ENCODE measurements at places on chromosomes 11 and 22. TPM values are rescaled to one million over a fixed set of nuclear protein-coding genes. Genes with fewer than 3 reads are reported as not detected.

The EFEMP2 gene
- total RNA-seq, result 86.5 TPM

DNA sequence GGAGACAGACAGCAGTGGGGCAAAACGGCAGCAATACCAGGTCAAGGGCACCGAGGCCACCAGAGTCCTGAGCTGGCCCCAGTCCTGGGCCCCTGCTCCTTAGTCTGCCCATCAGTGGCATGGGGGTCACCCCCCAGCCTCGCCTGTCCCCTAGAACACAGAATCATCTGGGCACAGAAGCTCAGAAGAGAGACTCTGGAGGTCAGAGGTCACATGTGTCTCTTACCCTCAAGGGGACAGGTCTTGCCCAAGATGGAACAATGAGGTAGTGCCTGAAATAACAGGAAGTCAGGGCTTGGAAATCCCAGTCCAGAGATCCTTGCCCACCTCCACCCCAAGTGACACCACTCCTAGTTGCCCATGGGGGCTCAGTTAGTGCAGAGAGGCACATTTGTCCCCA lies 20.6 kb downstream of the PDE2A start:
- DNase-seq, result no peak

- peak; percentile 67 for DNase-seq
Measured at GRCh38 chr11:64742889-64743590, 902 bp downstream of the RASGRP2 start.

DNA sequence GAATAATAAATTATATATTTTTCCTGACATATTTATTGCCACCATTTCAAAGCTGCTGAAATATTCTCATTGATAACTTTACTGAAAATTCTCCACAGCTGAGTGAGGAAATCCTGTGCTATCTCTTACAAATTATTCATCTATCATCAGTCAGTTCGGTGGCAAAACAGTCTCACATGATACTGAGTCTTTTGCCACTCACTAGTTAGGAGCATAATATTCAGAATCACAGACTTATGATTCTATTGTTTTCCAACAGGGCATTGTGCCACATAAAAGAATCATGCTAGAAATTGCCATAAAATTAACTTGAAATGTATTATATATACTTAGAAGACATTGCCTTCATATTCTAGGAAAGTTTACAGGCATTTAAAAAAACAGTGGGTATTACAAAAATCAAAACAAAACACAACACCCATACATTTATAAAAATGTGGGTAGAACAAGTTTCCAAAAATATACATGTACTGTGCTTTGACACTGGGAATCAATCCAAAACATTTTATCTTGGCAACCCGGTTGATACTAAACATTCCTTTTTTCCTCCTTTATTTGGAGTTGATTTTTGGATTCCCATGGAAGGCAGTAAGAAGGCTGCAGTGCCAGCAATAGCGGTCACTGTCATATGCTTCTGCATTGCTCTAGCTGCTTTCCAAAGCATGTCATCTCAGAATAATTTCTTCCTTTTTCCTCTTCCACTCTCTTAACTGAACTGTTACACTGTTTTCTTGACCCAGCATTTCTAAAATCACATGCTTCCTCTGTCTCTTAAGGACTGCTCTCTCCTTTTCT lies 42.5 kb downstream of the ATG16L2 start:
- no peak for DNase-seq

DNA sequence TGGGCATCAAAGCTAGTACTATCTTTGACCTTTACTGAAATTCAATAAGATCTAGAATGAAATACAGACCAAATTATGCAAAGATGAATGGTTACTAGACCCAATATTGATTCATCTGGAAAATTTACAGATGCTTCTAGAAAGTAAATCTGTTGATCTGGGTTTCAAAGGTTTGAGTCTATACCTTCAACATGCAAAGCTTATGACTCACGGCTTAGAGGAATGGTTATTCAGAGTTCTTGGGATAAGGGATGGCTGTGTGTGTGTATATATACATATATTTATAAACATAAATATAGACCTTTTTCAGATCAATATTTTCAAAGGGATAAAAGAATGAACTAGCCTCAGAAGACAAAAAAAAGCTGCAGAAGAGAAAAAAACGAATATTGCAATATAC lies 1.3 kb downstream of the SPTY2D1 start:
- no peak for DNase-seq

DNA sequence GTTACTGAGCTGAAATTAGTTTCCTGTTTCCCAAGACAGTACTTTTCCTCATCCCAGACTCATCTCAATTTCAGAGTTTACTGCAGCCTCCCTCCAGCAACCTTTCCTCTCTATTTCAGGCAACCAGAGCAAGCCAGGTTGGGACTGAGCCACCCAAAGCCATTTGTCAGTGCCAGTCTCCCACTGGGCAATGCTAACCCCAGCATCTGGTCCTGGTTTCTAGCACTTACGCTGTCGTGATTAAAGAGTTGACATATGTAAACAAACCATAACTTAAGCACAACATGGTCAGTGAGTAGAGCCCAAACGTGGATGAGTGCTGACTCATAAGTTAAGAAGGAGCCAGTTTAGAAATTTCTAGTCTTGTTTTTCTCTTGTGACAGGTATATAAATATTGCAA lies 119.6 kb upstream of the BLID start:
- DNase-seq, result peak; percentile 37

DNA sequence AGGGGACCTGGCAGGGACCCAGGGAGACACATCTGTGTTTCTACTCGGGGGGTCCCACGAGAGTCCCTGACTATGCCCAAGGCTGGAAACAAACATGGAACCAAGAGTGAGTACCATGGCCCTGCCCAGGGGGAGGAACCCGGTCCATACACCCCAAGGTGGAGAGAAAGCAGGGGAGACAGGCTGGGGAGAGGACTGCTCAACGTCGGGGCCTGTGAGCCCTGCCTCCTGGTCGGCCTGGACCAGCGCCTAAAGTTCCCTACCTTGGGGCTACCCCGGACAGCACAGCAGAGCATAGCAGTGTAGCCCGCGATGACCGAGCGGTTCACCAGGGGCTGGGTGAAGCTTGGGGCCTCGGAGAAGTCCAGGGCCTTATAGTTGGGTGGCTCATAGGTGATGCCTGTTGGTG lies 20.2 kb downstream of the MYBPC3 start:
- no peak for DNase-seq

The UPK3A gene
- total RNA-seq, result 0.40 TPM

DNA sequence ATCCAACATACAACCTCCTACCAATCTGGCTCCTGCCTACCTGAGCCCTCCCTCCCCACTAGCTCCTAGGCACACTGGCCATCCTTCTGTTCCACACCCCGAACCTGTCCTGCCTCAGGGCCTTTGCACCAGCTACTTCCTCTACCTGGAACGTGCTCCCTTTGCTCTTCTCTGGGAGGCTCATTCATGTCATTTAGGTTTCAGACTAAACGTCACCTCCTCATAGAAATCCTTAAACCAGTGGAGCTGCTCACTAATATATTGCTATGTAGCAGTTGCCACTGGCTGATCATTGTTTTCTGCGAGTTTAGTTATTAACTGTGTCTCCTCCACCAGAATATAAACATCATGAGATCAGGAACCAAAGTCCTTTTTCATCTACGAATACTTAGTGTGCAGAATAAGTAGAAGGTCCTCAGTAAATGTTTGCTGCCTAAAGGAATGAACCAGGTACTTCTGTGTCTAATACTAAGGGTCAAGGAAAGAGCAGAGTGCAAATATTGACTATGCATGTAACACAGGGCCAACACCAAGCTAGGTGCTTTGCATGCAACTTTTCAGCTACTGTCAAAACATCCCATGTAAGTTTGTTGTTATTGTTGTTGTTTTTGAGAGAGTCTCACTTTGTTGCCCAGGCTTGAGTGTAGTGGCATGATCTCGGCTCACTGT lies 277.6 kb upstream of the SYN3 start:
- peak; percentile 51 for DNase-seq

GRCh38 chr11:75267171-75267970 lies 26.8 kb downstream of the TPBGL start:
- no peak for DNase-seq

DNA sequence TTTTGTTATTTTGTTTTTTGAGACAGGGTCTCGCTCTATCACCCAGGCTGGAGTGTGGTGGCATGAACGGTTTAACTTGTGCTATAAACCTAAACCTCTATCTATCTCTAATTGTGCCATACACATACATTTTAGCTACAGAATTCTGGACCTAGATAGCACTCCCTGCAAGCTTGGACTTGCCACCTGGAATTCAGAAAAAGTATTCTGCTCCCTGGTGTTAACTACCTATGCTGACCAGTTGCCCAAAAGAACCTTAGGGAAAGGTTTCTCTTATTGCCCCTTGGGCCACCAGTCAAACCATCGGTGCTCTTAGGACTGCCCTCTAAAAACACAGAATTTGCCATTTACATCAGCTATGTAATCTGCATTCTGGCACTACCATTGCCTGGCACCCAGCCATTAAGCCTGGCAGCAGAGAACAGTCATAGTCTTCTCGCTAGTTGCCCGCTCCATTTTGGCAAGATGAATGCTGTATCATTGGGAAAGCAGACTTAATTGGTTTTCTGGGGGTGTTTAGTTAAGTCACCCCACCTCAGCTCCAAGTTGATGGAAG lies 55.3 kb downstream of the ETS1 start:
- DNase-seq, result no peak
